ENCODE measurements at places on chromosomes 1 and 21.
A peak's percentile ranks its signal among the peaks of the same experiment; 100 is the strongest.

DNA sequence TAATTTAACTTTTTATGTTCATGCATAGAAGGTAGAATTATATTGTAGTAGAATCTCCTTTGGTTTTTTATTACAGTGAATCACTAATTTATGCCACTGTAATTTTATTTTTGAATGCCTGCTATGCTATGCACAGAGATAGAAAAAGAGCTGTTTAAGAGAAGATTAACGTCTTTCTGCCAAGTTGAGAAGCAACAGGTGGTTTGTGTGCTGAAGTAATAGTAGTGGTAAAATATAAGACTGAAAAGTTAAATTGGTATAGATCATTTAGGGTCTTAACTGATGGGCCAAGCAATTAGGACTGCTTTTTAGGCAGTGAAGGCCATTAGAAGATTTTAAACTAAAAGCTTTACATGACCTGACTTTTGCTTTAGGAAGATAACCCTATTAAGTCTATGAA, 115.1 kb downstream of the SYT14 start:
- DNase-seq = no peak

- no peak for DNase-seq
These were observed 27.7 kb upstream of the MAGOH start for GRCh38 chr1:53266038-53266437.

GRCh38 chr1:55926906-55927471, 652.4 kb downstream of the PLPP3 start:
- no peak for DNase-seq

- no peak for DNase-seq
These were observed 104.9 kb downstream of the RUNX1 start for GRCh38 chr21:34944015-34944755.

DNA sequence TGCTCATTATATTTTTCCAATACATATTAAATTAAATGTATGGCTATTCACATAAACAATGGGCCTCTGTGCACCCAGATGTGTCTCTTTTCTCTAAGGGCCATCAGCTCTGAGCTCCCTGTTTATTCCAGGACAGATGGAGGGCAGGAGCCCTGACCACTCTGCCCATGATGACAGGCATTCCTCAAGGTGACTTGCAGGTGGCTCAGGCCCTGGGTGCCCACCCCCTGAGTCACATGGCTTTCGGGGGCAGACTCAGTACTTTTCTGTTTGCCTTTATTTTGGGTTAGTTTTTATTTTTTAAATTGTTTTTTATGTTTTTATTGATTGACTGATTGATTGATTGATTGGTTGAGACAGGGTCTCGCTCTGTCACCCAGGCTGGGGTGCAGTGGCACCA, 6.4 kb upstream of the LRP8 start:
- DNase-seq = no peak

- DNase-seq = no peak
These were observed 2.0 kb upstream of the MTARC1 start for GRCh38 chr1:220784751-220785150.

DNA sequence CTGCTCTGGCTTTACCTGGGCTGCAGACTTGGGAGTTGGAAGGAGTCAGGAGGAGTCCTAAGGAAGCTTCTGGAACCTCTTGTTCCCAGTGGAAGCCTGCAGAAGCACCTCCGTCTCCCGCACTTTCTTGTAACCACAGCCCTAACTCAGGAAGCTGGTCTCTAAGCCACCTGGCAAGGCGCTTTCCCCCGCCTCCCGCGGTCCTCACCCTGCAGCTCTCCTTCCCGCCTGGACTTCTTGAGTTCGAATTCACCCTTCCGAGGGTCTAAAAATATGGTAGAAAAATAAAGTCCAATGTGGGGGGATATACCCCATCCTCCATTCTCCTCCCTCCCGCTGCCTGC, 15.1 kb downstream of the PAX7 start:
- no peak for DNase-seq

- DNase-seq = no peak
These were observed 274.4 kb downstream of the NTNG1 start for GRCh38 chr1:107415241-107415640.

DNA sequence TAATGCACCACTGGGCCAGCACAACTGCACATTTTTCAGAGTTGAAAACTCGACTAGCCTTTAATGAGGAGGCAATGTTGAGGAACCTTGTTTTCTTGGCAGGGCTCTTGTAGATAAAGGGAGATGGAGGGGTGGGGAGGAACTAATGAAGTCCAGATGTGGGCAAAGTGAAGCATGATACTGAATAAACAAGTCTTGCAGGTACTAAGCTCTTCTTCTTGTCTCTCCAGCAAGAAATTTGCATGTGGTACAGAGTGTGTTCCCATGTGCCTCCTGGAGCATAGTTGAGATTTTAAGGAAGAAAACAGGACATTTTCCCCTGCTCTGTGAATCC, 47.0 kb downstream of the PLPP3 start:
- no peak for DNase-seq

DNA sequence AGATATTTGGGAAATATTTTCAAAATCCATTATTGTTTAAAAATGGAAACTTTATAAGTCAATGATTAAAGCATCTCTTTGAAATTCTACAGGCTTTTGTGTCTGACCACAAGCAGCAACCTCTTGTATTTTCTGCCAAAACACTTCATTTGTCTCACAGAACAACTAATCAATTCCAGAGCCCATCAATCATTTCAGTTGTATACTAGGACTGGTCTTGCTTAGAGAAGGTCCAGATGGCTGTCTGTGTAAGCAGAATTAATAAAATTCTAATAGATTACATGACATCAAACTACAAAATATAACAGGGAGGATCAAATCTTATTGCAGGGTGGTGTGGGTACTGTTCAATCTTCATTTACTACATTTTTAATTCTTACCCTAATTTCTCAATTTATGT, 76.4 kb downstream of the ACBD6 start:
- no peak for DNase-seq

DNA sequence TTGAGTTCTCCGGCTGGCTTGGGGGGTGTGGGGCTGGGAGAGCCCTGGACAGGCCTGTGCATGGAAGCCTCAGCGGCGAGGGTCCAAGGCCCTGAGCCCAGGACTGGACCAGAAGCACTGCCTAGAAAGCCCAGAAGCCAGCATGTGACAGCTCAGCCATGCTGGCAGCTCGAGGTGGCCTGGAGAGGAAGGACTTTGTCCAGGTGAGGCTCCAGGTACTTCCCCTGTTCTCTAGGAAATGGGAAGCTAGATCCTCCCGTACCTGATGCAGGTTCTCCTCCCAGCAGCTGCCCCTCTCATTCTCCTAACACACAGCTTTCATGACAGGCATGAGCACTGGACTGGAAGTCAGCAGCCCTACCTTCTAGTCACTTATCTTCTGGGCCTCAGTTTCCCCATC, 6.4 kb downstream of the PADI3 start:
- DNase-seq = no peak

DNA sequence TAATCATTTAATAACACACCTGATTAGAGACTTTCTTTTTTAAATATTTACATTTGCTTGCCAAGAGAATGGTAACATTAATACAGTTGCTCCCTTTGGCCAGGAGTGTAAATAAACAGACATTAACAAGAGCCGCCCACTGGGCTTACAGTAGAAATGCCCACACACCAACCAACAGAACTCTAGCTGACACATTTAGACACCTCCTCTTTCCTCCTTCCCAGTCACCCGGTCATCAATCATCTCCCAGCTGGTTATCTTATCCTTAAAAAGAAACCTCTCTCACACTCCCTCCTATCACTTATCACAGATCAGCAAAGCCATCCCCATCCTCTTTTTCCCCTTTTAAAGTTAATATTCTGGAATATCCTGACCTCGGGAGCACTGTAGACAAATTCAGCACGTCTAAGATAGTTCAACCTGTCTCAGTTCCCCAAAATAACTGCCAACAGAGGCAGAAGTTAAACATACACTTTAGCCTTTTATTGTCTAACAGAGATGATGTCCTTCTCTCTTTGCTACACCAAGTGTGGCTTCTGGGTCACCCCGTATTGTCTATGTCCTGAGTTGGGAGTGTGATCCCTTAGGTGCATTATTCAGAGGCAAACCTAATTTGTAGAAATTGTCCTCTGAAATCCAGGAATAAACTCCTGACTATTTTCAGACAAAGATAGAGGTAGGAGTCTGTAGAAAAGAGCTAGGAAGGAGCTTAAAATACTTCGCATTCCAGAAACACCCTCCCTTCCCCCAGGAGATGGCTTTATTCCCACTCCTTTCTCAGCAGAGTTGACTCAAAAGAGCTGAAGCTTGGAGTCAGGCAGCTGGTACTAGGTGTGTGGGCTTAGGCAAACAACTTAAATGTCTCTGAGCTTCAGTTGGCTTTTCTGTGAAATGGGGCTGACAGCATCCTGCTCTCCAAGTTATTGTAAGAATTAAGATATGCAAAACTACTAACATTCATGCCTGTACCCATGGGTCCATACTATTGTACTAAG, 8.8 kb downstream of the MYCL start:
- peak; percentile 79 for DNase-seq

- DNase-seq = no peak
These were observed 99.3 kb upstream of the COA6 start for GRCh38 chr1:234273981-234274380.

All from kidney glomerular epithelial cell (primary cell).